ENCODE measurements at places on chromosomes 3 and 15.

DNA sequence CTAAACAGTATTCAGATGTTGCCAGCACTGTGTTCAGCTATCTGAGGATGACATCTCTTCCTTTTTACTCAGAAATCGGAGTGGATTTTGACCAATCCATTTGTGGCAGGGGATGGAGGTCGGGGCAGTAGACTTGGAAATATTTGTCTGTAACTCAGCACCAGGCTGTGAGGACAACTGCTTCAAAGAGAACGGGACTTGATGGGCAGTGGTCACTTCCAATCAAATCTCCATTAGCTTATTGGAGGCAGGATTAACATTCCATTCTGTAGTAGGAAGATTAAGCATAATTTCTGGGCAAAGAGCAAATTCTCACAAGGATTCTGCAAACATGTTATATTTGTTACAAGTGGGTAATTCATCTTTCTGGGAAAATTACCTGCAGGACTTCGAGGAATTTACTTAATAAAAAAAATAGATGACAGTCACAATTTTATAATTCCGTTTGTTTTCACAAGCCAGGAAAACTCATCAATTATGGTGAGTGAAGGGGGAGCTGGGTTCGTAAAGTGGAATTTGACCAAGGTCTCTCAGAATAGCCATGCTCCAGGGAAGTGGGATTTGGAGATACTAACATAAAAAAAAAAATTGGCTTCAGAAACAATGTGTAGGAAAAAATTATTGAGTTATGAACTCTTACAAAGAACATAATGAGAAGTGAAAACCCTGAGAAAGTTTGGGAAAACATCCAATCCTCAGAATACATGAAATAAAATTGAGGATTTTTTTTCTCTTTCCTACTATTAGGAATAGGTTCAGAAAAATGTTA is 18.1 kb downstream of the CRABP1 start:
- no peak for DNase-seq

DNA sequence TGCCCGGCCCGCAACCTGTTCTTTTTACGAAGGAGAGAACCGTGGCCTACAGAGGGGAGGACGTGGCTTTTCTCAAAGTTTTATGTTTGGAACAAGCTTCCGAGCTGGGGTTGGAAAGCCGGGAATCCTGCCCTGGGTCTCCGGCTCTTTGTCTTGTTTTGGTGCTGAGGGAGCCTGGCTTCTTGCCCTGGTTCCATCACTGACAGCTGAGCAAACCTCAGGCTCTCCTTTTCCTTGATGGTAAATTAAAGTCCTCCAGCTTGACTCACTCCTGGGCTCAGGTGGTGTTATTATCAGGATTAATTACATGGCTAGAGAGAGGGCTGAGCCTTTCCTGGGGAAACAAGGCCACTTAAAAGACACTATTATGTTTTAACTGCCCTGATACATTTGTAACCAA is 289.5 kb upstream of the RGMA start:
- no peak for DNase-seq

- no peak for DNase-seq
Observed at GRCh38 chr3:123397050-123397590, 51.8 kb downstream of the ADCY5 start.

DNA sequence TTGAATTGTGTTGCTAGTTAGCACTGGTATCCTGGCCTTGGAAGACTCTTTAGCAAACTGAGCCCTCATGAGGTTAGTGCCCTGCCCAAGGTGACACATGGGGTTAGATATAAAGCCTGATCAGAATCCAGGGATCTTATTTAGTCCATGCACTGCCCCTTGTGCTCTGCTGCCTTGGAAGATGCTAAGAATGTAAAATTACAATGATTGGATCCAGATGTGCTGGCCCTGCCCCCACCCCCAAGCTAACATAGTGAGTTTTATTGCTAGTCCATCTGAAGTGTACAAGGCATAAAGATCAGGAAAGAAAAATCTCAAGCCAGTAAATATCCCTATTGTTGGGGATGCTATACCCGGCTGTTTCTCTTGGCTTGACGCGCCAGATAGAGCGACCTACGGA is 248.1 kb upstream of the C2CD4B start:
- DNase-seq: no peak
